ENCODE measurements at places on chromosomes 6 and 20.

GRCh38 chr20:46709459-46710152 lies at the start of gene SLC2A10:
TSS of gene SLC2A10 (plus strand) at chr20:46709649. CDS start at chr20:46709737, 88 bp downstream.
- DNase-seq, result no peak

GRCh38 chr6:80548532-80548931 lies 442.1 kb downstream of the BCKDHB start:
- no peak for DNase-seq

- DNase-seq, result no peak
Measured at GRCh38 chr6:133088931-133089695, 152.0 kb upstream of the EYA4 start.

DNA sequence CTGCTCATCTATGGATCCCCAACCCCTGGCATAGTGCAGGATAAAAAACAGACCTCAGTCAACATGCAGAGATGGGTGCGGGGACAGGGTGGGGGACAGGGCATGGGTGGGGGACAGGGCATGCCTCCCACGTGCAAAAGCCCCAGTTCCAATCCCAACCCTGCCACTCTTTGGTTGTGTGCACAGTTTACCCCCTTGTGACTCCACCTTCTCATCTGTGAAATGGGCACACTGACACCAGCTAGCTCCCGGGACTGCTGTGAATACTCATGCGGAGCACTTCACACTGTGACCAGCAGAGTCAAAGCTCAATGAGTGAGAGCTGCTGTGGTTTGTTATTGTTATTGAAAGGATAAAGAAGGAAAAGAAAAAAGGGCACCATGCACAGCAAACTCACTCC lies 69.3 kb downstream of the NFATC2 start:
- no peak for DNase-seq

DNA sequence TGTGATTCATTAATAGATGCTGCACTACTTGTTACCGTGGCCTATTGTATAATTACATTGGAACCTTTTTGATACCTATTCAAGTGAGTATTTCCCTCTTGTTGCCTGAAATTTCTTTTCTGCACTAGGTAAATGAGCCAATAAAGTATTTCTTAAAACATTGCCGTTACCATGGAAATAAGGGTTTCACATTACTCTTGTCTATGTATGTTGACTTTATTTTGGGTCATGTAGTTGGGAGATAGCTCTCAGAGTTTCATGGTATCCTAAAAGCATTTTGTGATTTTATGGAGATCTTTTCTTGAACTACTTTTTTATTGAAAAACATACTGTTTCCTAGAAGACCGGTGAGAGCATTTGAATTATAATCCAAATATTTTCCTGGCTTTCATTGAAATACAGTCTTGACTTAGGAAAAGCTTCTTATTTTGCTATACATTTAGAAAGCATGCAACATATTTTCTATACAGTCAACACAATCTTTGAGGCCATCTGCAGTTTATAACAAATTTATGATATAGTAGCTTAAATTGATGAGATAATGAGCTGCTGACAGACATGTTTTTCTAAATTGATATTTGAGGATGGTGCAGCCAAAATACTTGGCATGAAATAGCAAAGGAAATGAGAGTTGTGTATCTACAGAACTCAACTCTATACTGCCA lies 650.4 kb downstream of the RFPL4B start:
- DNase-seq, result no peak

DNA sequence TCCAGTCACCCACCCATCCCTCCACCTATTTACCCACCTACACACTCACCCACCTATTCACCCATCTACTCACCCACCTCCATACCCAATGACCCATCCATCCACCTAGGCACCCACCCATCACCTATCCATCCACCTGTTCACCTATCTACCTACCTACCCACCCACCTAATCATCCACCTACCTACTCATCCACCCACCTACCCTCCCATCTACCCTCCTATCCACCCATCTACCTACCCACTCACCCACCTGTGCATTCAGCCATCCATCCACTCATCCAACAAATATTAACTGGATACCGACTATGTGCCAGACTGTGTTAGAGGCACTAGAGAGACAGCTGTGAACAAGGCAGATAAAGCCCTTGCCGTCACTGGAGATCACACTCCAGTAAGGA lies 40.3 kb downstream of the RSPO4 start:
- DNase-seq, result no peak

DNA sequence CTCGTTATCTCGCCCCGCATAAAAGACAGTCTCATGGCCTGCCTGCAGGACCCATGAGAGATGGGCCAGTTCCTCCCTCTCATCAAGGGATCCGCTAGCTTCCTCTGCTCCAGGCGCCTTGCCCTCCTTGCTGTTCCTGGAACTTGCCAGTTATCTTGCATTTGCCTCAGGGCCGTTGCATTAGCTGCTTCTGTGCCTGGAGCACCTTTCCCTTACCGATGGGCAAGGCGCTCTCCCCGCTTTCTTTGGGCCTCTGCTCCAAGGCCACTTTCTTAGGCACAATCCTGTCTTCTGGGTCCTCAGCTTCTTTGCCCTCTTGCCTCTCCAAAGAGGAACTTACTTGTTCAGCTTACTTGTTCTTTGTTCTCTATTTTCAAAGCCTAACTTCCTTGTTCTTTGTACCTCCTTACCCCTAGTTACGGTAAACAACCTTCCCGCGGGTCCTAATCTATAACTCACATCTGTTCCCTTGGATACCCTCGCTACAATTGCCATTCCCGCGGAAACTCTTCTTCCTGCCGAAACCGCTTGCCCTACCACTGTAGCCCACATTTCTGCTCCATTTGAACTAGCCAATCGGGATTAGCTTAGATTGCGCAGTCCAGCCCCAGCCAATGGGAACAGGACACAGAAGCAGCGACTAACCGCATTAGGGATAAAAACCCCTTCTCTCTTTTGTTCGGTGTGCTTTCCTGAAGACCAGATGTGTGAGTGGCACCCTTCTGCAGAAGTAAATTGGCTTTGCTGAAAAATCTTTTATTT lies 887 bp upstream of the NSFL1C start:
- no peak for DNase-seq

DNA sequence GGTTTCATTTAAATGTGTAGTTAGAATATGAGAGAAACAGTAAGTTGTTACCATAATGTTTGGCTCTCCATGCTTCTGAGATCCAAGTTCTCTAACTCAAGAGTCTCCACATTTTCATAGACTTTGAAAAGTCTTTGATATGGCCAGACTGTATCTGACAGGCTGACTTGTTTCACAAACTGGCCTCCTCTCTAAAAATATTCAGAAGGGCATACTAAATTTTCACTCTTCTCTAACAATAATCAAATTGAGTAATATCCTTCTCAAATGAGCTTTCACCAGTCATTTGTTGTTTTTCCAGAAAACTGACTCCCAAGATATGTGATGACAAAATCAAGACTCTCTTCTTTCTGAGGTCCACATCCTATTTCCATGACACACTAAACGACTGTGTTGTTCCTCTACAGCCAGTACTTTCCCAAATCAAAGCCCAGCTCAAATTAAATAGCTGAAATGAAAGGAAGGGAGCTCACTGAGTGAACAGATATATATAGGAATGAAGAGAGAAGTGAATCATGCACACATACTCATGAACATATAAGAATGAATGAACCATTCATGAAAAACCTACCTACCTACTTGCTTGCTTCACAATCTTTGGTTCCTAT lies 15.1 kb downstream of the HIVEP2 start:
- DNase-seq, result no peak

GRCh38 chr6:52288841-52289240 lies 4.3 kb upstream of the MCM3 start:
- DNase-seq, result no peak

- DNase-seq, result no peak
Measured at GRCh38 chr6:162005372-162005771, 722.2 kb downstream of the PRKN start.

DNA sequence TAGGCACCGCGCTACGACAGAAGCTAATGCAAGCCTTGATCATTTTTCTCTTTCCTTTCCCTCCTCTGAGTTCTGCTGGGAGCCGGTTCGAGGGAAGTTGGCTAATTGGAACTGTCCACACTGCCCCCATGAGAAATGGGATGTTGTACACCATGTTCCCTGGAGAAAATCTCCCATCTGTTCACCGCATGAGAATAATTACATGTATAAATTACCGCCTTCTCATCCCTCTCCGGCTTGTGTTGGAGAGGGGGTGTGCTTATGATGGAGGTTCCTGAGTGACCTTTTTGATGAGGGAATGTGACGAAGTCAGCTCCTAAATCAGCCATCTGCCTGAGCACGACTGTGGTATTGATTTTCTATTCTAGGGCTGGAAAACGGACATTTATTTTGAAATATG lies 320.2 kb upstream of the SULF2 start:
- no peak for DNase-seq

- no peak for DNase-seq
Measured at GRCh38 chr20:44993343-44993742, 27.0 kb downstream of the STK4 start.

GRCh38 chr6:43782764-43783513 lies 12.9 kb downstream of the VEGFA start:
- no peak for DNase-seq

- DNase-seq, result no peak
Measured at GRCh38 chr6:121951123-121951522, 448.3 kb upstream of the HSF2 start.

DNA sequence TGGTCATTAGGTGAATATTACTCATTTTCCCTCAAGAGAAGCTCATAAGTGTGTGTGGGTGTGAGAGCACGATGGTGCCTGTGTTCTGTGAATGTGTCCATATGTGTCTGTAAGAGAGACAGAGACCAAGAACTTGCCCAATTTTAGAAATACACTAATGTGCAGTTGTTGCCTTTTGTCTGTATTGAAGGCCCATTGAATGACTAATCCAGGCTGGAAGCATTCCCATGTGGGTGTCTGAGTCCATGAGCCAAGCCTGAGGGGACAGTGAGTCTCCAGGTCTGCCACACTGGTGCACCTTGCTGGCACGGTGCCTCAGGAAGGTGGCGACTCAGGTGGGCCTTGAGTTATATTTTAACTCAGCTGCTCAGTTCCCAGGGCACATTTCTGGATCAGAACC lies 25.5 kb upstream of the ASXL1 start:
- no peak for DNase-seq

- no peak for DNase-seq
Measured at GRCh38 chr6:16712931-16713484, 48.3 kb downstream of the ATXN1 start.

- no peak for DNase-seq
Measured at GRCh38 chr6:100220543-100220942, 226.5 kb upstream of the MCHR2 start.

- DNase-seq, result no peak
Measured at GRCh38 chr6:44298055-44298803, 14.9 kb downstream of the AARS2 start.

- DNase-seq, result no peak
Measured at GRCh38 chr20:31809661-31810060, 9.5 kb upstream of the MYLK2 start.

GRCh38 chr20:40561187-40561586 lies 127.8 kb downstream of the MAFB start:
- no peak for DNase-seq

- DNase-seq, result no peak
Measured at GRCh38 chr6:151209071-151209831, 30.5 kb upstream of the AKAP12 start.

DNA sequence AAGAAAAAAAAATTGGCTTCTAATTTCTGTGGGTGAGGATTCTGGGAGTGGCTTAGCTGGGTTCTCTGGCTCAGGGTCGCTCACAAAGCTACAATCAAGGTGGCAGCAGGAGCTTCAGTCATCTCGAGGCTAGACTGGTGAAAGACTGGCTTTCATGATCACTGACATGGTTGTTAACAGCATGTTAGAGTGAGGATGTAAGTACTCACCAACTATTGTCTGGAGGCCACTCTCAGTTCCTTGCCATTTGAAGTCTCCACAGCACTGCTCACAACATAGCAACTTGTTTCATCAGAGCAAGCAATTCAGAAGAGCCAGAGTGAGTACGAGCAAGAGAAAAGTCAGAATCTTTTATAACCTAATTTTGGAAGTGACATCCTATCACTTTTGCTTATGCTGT lies 145.7 kb upstream of the PRSS16 start:
- DNase-seq, result no peak

DNA sequence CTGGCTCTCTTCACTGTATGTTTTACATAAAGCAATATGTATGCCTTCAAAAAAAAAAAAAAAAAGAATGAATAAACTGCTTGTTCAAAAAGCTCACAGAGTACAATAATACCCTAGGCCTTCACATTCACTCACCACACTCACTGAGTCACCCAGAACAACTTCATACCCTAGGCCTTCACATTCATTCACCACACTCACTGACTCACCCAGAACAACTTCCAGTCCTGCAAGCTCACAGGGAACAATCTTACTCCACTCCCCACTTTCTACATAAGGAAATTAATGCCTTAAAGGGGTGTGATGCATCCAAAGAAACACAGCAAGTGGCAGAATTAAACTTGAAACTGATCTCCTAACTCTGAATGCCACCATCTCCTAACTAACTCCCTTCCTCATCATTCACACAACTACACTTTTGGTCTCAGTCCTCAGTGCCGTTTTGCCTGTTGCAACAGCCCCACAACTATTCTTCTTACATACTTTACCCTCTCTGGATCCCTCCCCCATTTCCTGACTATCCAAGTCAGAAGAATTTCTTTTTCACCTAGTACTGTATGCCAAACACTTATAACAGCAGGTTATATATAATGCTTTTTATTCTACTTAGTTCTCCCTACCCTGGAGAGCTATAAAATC lies 34.2 kb downstream of the NHSL1 start:
- no peak for DNase-seq

- no peak for DNase-seq
Measured at GRCh38 chr6:701700-702479, 9.0 kb upstream of the EXOC2 start.

DNA sequence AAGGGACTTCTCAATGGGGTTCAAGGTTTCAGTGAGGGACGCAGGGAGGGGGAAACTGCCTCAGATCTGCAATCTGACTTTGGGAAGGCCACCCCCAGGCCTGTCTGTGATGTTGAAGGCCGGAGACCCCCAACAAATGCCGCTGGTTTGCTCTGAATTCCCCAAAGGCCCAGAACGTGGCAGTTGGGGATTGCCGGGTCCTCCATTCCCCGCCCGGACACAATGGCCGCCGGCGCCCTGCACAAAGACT lies 326 bp upstream of the BCL2L1 start:
- no peak for DNase-seq

DNA sequence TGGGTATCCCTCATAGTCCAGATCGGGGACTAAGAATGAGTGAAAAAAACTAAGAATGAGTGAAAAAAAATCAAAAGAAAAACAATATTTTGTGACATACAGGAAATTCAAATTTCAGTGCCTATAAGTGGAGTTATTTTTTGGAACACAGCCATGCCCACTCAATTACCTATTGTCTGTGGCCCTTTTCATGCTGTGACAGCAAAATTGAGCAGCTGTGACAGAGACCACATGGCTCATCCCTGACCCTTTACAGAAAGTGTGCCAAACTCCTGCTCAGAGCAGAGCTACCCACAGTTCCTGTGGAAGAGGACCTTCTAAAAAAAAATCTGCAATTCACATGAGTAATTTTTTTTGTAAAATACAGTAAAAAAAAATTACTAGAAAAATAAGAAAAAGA lies 1.4 kb downstream of the NCR2 start:
- DNase-seq, result no peak

- no peak for DNase-seq
Measured at GRCh38 chr6:168660400-168660945, 219.5 kb downstream of the SMOC2 start.

GRCh38 chr6:146999766-147000165 lies 204.5 kb upstream of the STXBP5 start:
- DNase-seq, result no peak
